ENCODE measurements at places on chromosomes 2 and 18.

GRCh38 chr18:61064911-61065310 is 268.3 kb upstream of the CDH20 start:
- DNase-seq: no peak

GRCh38 chr2:96907115-96908041 is 37.5 kb upstream of the SEMA4C start:
- DNase-seq: no peak

DNA sequence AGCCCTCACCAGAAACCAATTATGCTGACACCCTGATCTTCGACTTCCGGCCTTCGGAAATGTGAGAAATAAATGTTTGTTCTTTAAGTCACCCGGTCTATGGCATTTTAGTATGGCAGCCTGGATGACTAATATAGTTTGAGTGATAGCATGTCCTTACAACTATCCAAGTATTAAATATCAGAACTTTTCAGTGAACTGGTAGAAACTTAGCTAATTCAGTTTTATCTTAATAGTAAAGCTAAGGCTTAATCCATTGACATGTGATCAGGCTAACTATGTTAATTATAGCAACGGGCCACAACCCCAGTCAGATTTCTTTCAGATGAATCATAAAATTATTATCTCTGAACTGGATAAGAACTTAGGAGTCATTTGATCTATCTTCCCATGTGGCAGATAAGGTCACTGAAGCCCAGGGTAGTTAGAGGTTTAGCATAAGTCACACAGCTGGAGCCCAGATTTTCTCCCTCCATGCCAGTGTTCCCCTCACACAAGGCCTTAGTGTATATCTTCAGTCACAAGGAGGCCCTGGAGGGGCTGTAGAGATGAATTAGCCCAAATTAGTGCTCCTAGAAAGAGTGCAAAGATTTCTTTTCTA is 40.7 kb upstream of the UPP2 start:
- DNase-seq: peak; percentile 24

- DNase-seq: no peak
Observed at GRCh38 chr2:25334482-25334881, 7.2 kb downstream of the DNMT3A start.

DNA sequence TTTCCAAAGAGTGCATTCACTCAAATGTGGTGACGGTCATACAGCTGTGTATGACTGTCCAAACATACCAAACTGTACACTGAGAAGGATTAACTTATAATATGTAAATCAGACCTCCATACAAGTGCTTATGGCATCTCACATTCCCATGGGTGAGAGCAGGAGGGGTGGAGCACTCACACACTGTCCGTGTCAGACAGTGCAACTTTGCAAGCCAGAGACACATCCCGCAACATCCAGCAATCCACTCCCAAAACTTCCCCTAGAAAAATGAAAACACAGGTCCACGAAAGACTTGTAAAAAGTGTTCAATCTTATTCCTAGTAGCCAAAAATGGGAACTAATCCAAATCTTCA is 36.4 kb downstream of the FAM168B start:
- DNase-seq: no peak

DNA sequence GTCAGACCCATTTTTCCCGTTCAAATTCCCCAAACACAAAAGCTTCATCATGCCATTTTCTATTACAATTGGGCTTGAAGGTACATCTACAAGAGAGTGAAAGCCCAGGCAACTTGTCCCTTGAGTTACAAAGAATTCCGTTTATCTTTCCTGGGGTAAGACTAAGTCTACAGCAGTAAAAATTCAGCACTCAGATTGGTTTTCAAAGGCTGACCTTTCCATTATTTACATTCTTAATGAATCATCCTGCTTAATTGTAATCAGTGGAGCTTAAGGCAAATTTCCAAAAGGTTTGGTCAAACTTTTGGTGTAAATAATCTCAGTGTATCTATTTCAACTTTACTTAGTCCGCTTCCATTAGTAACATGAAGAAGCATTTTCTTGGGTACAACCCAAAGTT is 33.4 kb upstream of the ST3GAL5 start:
- no peak for DNase-seq

DNA sequence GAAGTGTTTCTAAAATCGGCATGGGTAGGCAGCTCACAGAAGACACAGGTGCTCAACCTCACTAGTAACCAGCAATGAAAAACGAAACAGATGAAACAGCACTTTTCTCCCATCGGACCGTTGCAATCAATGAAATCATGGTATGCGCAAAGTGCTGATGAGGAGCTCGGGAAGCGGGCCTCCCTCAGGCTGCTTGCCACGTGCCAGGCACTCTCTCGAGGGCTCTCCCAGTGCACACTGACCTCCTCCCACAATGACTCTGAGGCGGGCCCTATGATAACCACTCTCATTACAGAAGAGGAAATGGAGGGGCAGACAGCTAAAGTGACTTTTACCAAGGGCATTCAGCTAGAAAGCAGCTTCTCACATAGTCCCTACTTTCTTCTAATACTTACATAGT is 3.8 kb upstream of the ANKRD23 start:
- no peak for DNase-seq

GRCh38 chr2:237754182-237754581 is 44.4 kb upstream of the RBM44 start:
- peak; percentile 30 for DNase-seq

DNA sequence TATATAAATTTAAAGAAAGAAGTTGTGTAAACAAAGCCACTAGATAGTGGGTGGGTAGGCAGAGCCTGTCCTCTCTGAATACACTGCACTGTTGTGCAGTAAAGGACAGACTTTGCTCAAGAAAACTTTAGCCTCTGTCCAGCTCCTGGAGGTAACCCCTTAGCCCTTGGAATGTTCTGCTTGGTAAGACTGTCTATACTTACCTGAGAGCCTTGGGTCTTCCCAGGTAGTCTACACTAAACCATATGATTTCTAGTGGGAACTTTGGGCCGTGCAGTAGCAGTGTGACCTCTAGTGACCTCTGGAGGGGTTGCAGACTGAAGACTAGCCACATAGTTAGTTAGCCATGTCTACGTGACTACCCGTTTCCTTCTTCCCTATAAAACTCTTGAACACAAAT is 678.3 kb upstream of the NRXN1 start:
- no peak for DNase-seq

- peak; percentile 87 for DNase-seq
Observed at GRCh38 chr2:162233197-162233596, 10.0 kb downstream of the FAP start.

DNA sequence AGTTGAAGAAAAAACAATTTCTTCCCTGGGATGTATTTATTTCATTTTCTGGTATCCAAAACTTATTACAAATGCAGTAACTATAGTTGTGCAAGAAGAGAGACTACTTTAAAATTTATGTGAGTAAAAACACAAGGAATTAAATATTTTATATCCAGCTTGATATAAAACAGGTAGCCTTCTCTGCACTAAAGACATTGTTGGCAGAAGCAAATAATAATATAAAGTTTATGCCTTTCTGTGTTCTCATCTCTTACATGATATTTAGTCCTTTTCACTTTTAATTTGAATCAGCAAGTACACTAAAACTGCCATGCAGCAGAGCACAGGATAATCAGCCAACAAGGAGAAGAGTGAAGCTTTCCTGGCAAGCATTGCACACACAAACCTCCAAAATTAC is 352.7 kb downstream of the ARL6IP6 start:
- no peak for DNase-seq

DNA sequence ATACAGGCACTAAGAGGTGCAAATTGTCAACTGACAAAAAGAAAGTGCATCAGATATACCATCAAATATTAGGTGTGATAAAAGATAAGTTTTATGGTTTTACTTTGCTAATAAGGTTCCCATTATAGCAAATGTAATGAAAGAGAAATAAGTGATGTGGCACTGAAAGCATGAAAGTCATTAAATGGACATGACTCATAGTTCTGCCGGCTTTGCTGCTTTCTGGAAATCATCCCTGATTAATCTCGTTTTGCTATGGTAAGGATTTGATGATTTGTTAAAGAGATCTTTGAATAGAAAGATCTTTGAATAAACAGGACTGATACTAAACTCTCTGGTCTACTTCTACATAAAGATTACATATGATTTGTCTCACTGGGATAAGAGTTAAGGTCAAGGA is 72.7 kb downstream of the CLIP4 start:
- peak; percentile 39 for DNase-seq
